ENCODE measurements at places on chromosomes 1 and 21. TPM values are rescaled to one million over a fixed set of nuclear protein-coding genes. Genes with fewer than 3 reads are reported as not detected.

GRCh38 chr1:229059671-229060539, 211.0 kb upstream of the RAB4A start:
- peak; percentile 2 for DNase-seq

GRCh38 chr1:29832471-29832870, 596.1 kb downstream of the PTPRU start:
- no peak for DNase-seq

- peak; percentile 31 for DNase-seq
Measured at GRCh38 chr1:204345438-204345841, 14.3 kb downstream of the PLEKHA6 start.

DNA sequence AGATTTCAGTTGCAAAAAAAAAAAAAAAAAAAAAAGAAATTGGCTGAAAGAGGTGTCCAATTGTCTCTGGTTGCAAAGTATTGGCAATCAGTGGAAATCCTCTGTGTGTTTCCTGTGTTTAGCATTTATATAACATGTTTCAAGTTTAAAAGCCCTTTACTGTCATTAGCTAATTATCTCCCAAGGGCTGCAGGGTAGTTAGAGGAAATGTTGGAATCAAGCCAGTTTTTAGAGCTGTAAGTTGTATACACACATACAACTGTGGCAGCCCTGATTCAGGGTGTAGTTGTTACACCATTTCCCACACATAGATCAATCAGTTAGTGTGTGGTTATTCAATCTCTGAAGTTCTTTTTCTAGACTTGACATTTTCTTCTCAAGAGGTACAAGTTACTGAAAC, 8.9 kb upstream of the ZNF326 start:
- no peak for DNase-seq

GRCh38 chr1:15937706-15938168, 38.2 kb downstream of the ZBTB17 start:
- peak; percentile 60 for DNase-seq

DNA sequence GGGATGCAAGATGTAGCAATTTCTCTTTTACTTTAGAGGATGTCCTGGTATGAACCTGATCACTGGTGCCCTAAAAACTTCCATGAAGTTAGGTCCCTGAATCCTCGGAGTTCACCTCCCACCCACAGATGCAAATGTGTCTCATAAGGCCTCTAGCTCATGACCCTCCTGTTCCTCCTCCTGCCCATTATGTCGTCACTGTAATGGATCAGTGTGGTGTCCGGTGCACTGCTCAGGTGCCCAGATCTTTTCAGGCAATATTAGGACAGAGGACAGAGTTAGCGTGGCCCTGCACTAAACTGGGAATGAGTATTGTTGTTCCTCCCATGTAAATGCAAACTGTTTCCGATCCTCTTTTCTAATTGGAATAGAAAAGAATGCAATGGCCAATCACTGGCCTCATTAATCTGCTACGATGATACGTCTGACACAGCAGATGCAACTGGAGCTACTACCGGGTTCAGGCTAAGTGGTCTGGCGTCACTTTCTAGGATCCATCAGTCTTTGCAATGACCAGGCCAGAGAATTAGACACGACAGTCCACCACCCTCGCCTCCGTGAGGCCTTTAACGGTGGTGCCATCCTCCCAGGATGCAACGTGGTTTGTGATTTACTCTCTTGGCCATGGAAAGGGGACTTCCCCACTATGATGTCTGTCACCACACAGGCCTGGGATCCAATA, 3.4 kb upstream of the COL6A2 start:
- no peak for DNase-seq

The CLDN14 gene
- not detected for total RNA-seq

The KCNQ4 gene
- total RNA-seq = 0.05 TPM

The OR2T1 gene
- not detected for total RNA-seq

The SPATA45 gene
- total RNA-seq = 1.8 TPM

The BARHL2 gene
- total RNA-seq = not detected

The ATP1A2 gene
- not detected for total RNA-seq

Data from M059J (cell line).